Left lung (tissue), 14 donors: ENCODE measurements at places on chromosomes 2 and 18. TPM values are rescaled to one million over a fixed set of nuclear protein-coding genes. Genes with fewer than 3 reads are reported as not detected.

- no peak overlapping the region for H3K4me3 ChIP-seq
- DNase-seq: no peak
- no peak overlapping the region for H3K27ac ChIP-seq
- no peaks in the 10 kb centered on the region for H3K4me1 ChIP-seq
Observed at GRCh38 chr2:75545922-75546321, 14.8 kb downstream of the EVA1A start.

DNA sequence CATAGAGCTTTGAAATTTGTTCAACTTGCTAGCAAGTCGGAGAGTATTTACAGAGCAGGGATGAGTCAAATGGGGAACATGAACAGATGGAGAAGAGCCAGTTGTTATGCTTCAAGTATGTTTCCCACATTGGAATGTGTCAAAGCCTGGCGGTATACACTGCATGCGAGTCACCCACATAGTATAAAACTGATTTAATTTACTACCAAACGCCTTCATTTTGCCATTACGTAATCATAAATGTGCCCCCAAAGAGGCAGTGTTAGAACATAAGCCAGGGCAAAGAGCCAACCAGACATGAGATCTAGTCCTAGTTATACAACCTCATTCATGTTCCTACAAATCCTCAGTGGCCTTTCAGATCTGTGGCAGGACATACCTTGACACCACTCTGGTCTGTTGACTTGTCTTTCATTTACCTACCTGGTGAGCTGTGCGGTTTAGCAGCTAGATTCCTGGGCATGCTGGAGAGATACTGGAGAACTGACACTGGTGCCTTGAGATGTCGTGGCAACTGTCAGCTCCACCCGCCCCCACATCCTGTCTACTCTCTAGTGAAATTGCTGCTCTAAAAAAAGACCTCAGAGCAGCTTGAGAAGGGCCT, 21.7 kb upstream of the NRP2 start:
- peak overlapping the region; percentile 26 for H3K27ac ChIP-seq
- H3K27me3 ChIP-seq: no peaks in the 10 kb centered on the region
- peaks cover 4% of the 10 kb centered on the region for H3K4me1 ChIP-seq
- H3K4me3 ChIP-seq: no peak overlapping the region

IER3IP1 gene
- total RNA-seq: 17.4 TPM

HDHD2 gene
- total RNA-seq: 35.9 TPM

PARD6G gene
- total RNA-seq: 6.9 TPM

DNA sequence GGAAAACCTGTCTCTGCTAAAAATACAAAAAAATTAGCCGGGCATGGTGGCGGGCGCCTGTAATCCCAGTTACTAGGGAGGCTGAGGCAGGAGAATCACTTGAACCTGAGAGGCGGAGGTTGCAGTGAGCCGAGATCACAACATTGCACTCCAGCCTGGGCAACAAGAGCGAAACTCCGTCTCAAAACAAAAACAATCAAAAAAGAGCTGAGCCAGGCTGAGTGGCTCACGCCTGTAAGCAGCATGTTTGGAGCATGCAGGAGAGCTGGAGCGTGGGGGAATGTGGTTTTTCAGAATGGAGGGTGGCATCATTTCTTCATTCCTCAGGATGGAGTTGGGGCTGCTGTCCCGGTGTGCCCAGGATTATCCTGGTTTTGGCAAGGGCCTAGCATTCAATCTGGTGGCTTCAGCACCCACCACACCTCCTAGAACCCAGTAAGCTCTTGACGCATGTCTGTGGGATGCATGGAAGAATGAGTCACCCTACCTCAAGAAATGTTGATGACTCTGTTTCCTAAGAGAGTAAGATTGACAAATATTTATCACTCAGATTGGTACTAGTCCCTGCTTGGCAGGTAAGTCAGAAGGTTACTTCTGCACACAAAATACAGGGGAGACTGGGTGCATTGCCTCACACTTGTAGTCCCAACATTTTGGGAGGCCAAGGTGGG, 90.2 kb upstream of the ODC1 start:
- no peaks in the 10 kb centered on the region for H3K4me1 ChIP-seq
- H3K27ac ChIP-seq: no peak overlapping the region
- H3K4me3 ChIP-seq: no peak overlapping the region
- DNase-seq: no peak

FARSB gene
- total RNA-seq: 23.1 TPM
